Kasumi-1 (cell line): ENCODE measurements at places on chromosomes 1 and 21.
A peak's percentile ranks its signal among the peaks of the same experiment; 100 is the strongest.

DNA sequence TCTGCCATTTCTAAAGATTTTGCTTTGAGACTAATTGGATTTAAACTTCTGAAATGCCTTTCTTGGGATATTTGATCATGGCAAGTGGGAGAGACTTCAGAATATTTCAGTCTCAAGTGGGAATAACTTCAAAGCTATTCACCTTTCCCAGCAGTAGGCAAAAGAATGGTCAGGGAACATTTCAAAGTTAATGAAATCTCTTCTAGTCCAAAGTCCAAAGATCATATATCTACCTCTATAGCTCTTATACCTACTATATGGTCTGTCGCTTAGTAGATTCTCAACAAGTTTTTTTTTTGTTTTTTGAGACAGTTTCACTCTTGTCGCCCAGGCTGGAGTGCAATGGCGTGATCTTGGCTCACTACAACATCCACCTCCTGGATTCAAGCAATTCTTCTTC is 44.5 kb upstream of the PIGC start:
- no peak for DNase-seq

DNA sequence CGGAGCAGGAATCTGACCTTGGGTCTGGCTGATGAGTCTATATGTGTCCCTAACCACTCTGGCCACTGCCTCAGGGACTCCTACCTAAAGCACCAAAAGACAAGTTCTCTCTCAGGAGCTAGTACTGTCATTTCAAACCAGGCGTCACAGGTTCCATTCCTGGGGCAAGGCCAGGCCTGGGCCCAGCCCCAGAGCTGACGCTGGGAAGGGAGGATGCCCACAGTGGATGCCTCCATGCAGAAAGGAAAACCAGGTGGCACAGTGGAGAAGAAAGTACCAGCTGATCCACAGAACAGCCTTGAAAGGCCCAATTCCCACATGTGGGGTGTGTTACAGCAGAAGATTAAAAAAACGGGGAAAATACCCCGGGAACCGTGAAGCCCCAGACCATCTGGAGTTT is 77.4 kb downstream of the DMRTB1 start:
- no peak for DNase-seq

GRCh38 chr1:241637604-241638003 is 2.6 kb downstream of the CHML start:
- peak; percentile 38 for DNase-seq

DNA sequence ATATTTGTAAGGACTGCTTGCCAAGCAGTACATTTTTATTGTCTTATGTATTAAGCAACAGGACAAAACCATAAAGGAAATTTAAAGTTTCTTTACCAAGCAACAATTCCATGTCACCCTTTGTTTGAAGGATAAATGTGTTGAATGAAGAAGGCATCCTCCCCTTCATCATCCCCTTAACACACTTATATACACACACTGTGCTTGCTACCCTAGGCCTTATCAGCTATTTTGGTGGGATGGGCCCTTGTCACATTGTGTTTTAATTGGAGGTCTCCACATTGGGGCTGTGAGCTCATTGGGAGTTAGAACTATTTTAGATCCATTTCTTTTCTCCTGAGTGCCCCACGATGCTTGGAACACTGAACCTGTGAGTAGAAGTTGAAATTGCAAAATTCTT is 1.9 kb downstream of the VANGL1 start:
- DNase-seq, result no peak

GRCh38 chr1:227192163-227192562 is 126.1 kb downstream of the CDC42BPA start:
- DNase-seq, result no peak

DNA sequence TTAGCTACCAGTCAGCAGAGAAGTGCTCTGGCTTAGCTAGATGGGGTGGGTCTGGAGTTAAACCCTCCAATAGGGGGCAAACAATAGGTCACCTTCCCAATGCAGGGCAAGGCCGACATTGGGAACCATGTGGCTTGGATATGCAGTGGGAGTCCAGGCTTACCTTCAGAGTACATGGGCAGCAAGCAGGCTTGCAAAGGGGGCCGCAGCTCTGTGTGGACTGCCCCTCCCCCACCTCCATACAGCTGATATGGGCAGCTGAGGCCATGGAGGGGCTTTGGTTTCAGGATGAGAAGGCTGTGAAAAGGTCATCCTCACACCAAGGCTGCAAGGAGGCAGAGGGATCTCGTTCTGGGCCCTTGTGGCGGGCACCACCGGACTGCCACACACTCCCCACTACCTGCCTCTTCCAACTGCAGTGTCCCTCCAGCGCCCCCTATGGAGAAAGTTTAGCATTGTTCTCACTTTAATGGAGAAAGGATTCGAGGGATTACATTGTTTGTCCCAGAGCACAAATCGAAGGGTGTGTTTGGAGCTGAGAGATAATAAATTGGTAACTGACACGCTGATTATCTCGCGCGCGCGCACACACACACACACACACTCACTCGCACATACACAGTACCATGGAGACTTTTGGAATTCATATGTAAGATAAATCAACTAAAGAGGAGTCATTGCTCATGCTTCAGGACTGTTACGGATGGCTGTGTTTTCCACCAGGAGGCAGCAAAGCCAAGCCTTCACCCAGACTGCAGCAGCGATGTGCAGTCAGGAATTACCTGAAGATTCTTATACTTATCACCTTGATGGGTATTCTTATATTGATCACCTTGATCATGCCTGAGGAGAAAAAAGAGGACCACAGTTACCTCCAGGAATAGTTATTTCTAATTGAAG is 7.0 kb upstream of the SMCP start:
- DNase-seq, result no peak

- no peak for DNase-seq
Measured at GRCh38 chr1:175254190-175254589, 61.6 kb upstream of the KIAA0040 start.

- no peak for DNase-seq
Measured at GRCh38 chr1:178500936-178501554, 4.3 kb upstream of the CLEC20A start.

- DNase-seq, result no peak
Measured at GRCh38 chr1:82517586-82517985, 716.9 kb downstream of the ADGRL2 start.

DNA sequence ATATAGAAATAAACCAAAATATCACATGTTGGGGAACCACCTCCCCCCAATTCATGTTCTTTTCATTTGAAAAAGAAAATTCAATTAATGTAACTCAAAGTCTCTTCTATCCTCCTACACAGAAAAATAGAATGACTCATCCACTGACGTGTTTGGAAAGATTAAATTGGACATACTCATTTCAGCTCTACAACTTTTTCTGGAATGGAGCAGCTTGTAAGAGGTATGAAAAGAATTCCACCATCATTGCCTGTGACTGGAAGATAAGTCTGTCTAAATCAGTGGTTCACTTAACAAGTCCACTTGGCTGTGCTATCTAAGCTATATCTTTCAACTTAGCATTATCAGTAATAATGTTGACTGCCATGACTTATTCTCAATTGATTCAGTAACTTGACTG is 702.3 kb downstream of the BRINP3 start:
- DNase-seq, result no peak

GRCh38 chr1:19734056-19734455 is 65.7 kb downstream of the TMCO4 start:
- no peak for DNase-seq

- no peak for DNase-seq
Measured at GRCh38 chr1:248627971-248628844, 6.7 kb downstream of the OR2T11 start.

DNA sequence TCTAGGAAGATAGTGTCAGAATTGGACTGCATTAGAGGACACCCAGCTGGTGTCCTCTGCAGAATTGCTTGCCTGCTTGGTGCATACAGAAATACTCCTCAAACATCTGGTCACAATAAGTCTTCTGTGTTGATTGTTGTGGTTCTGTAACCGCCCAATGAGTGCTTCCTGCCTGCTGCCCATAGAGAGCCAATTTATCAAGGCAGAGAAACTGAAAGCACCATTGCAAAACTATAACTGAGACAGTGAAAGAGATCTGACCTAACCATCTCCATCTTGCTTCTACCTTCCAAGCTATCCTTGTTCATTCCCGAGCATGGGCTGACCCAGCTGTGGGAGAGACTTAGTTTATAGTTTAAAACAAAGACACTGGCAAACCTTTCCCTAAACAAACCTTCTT is 462.4 kb upstream of the RGS18 start:
- no peak for DNase-seq

- DNase-seq, result no peak
Measured at GRCh38 chr1:201742955-201743805, 85.8 kb upstream of the IPO9 start.

DNA sequence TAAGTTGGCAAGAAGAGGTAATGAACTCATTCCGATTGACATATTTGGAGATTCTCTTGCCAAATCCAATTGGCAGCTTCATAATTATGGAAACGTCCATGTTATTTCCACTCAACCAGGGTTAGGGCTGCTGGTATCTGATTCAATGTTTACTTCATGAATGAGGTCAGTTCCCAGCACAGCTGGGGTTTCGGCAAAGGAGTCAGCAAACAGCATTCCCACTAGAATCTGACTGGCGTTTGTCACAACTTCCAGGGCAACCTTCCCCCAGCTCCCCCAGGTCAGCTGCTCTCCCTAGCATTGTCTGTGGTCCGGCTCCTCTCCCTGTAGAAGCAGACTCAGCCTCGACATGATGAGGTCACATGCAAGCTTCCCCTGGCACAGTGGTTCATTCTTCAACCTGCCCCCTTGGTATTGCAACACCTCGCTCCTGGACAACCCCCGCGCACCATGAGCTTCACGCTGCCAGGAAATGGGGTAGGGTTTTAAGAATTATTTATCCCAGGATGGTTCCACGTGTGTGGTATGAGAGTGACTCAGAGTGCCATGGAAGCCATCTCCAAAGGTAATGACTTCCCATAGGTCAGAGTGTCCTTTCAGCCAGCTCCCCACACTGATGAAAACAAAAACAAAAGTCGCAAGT is 100.7 kb upstream of the SLC25A33 start:
- DNase-seq, result no peak

DNA sequence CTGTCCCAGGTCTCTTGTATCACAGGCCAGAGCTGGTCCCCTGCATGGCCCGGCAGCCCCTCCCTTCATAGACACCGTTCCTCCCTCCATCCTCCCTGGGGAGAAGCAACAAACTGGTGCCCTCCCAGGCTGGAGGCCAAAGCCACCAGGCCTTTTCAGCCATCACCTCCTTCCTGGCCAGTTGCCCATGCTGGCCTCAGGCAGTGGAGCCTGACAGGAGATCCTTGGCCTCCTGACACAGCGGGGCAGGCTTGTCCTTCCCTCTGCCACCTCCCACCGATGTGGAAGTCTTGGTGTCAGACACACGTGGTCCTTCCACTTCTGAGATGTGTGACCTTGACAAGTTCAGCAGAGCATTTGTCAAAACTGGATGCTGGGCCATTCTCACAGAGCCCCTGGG is 206.0 kb downstream of the HIVEP3 start:
- no peak for DNase-seq

GRCh38 chr1:17177651-17178050 is 27.3 kb upstream of the PADI1 start:
- DNase-seq, result no peak

- no peak for DNase-seq
Measured at GRCh38 chr1:190452272-190452848, 25.3 kb downstream of the BRINP3 start.

- DNase-seq, result peak; percentile 31
Measured at GRCh38 chr1:236280438-236281197, 1.1 kb downstream of the ERO1B start.

- DNase-seq, result no peak
Measured at GRCh38 chr1:99217599-99217998, 46.7 kb upstream of the PLPPR4 start.

GRCh38 chr1:167447521-167448136 is 70.7 kb downstream of the CD247 start:
- DNase-seq, result peak; percentile 76

- DNase-seq, result no peak
Measured at GRCh38 chr1:84540759-84541158, 33.5 kb downstream of the CTBS start.

- DNase-seq, result peak; percentile 51
Measured at GRCh38 chr1:75632350-75632949, 21.5 kb upstream of the SLC44A5 start.

DNA sequence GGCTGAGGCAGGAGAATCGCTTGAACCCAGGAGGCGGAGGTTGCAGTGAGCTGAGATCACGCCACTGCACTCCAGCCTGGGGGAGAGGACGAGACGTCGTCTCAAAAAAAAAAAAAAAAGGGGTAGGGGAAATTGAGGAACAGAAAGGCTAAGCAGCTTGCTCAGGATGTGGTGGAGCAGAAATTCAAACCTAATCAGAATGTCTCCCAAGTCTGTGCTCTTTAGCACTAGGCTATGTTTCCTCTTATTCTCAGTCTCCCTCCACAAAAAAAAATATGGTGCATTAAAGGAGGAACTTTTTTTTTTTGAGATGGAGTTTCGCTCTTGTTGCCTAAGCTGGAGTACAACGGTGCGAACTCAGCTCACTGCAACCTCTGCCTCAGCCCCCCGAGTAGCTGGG is 114.2 kb downstream of the SLC16A1 start:
- DNase-seq, result peak; percentile 82

DNA sequence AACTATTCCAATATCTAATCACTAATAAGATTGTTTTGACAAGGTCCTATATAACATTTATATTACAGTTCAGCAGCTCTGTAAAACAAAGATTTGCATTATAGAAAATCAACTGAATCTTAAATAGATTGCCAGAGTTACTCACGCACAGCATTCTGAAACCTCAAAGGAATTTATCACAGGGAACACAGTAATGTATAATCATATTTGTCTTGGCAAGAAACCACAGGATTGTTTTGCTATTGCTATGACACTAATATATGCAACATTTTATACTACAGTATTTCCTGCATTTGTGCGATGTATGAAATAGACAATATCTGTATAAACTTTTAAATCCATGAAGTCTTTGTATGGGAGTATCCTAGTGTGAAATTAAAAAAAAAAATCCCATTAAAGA is 101.4 kb downstream of the PLPPR5 start:
- no peak for DNase-seq

DNA sequence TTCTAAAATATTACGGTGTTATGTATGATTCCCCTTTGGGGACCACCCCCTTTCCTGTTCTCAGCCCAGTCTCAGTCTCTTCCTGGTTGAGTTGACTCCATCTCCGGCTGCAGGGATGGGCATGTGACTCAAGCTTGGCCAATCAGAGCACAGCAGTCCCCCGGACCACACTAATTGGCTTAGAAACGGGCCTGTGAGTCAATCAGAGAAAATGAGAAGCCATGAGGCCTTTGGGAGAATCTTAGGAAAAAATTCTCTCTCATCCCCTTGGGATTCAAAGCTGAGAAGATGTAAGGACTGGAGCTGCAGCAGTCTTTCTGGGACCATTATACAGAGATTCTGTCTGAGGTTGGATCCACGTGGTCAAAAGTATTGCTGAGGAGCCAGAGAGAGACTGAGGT is 10.7 kb upstream of the FHAD1 start:
- DNase-seq, result no peak

GRCh38 chr1:2493691-2494322 is 17.7 kb downstream of the PLCH2 start:
- no peak for DNase-seq
